Activated gamma-delta T cell treated with Interleukin-2 at 50 U/mL for 16 hours (primary cell): ENCODE measurements at places on chromosomes 6 and 20.

- DNase-seq: no peak
Measured at GRCh38 chr6:75012018-75012417, 193.8 kb downstream of the COL12A1 start.

- DNase-seq: no peak
Measured at GRCh38 chr20:38441916-38442315, 6.8 kb upstream of the SNHG17 start.

DNA sequence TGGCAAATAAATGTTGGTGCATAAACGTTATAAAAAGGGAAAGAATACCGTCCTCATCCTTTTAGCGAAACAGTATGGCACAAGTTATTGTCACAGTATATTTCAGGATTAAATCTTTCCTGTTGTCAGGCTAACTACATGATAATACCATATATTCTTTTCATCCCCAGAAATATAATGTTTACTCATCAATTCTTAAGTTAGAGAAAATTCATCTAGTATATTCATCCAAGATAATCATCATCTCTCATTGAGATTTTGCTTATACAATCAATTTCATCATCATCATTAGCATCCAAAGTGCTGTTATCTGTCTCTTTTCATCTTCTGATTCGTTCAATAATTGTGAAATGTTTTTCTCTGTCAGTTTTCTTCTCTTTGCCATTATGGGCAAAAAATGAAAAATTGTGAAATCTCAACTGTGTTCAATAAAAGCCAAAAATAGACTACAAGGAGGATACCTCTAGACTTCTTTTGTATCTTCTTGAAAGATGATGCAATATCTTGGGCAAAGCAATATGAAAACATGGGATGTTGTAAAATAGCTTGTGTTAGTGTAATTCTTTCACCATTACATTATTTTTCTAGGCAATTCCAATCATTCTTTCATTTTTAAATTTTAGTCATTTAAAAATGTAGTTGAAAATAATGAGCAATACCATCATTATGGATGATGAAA lies 2.6 kb downstream of the SPACA1 start:
- DNase-seq: no peak

- no peak for DNase-seq
Measured at GRCh38 chr6:132888701-132889100, 74.3 kb downstream of the RPS12 start.

GRCh38 chr20:32628960-32629530 lies 43.9 kb upstream of the NOL4L start:
- no peak for DNase-seq

GRCh38 chr6:110389689-110390382 lies 25.5 kb downstream of the DDO start:
- no peak for DNase-seq

- no peak for DNase-seq
Measured at GRCh38 chr6:109373331-109373730, 8.9 kb downstream of the CD164 start.

GRCh38 chr20:19930426-19930825 lies 86.7 kb upstream of the NAA20 start:
- no peak for DNase-seq

DNA sequence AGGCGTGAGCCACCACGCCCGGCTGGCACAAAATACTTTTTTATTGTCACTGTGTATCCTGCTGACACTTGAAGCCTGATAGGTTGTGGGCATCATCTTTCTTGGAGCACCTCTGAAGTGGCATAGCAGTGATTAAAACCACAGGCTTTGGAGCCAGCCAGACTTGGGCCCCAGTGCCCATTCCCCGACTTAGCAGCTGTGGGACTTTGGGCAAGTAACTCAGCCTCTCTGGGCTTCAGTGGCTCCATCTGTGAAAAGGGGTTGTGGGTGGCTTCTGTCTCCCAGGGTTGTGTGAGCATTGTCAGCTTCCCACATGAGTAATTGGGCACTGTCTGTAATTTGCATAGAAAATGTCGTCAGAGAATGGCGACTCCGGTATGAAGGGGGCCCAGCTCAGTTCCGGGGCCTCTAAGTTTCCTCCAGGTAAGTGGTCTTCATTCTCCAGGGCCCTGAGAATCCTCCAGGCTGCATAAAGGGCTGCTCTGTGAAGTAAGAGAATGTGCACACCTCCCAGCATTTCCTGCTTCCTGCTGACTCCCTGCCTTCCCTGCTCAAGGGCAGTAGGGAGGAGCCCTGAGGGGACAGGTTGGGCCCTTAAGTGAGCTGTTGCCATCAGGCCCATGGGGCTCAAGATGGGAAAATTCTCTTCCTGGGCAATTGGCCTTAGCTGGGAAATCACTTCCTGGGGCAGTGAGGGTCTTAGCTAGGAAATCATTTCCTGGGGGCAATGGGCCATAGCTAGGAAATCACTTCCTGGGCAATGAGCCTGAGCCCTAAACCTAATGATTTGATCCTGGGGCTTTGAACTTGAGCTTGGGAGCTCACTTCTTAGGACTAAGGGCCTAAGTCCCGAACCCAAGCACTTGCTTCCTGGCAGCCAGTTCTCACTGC lies 27.2 kb downstream of the ARHGAP40 start:
- DNase-seq: no peak

- DNase-seq: no peak
Measured at GRCh38 chr20:32029561-32029960, 19.3 kb downstream of the CCM2L start.
